ENCODE measurements at places on chromosomes 5 and 9.

GRCh38 chr5:61177070-61177469 is 14.8 kb upstream of the SMIM15 start:
- DNase-seq = no peak

- no peak for DNase-seq
Measured at GRCh38 chr5:60143942-60144549, 250.5 kb upstream of the PDE4D start.

DNA sequence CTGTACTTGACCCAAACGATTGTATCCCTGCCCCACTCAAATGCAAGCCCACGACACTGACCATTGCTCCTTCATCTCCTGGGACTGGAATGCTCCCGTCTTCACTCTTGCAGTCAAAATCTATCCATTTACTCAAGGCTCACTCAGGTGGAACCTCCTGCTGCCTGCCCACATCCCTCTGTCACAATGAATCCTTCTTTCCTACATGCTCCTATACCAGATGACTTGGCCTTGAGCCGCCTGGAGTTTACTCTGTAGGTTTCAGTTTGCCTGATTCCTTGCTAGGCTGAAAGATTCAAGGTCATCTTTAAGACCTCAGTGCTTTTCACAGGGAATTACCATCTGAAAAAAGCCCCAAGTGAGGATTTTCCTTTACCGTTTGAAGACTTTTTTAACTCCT is 264.1 kb downstream of the GLIS3 start:
- no peak for DNase-seq

GRCh38 chr5:108788142-108788541 is 40.4 kb downstream of the FER start:
- no peak for DNase-seq

GRCh38 chr5:2958976-2959375 is 207.5 kb upstream of the IRX2 start:
- no peak for DNase-seq

GRCh38 chr5:84017523-84018172 is 297.0 kb upstream of the HAPLN1 start:
- no peak for DNase-seq
